ENCODE measurements at places on chromosomes 12 and 14.

DNA sequence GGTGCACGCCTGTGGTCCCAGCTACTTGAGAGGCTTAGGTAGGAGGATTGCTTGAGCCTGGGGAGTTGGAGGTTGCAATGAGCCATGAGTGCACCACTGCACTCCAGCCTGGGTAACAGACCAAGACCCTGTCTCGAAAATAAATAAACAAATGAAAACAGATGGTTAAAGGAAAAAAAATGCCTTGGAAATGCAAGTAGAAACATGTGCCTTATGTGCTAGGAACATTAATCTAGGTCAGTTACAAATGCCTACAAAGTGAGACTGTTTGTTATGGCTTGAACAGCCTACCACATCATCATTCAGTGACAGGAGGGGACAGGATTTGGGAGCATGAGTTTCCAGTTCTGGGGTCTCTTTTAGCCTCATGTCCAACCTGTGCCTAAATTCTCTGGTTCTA, 52.4 kb upstream of the BCAT1 start:
- DNase-seq = no peak

DNA sequence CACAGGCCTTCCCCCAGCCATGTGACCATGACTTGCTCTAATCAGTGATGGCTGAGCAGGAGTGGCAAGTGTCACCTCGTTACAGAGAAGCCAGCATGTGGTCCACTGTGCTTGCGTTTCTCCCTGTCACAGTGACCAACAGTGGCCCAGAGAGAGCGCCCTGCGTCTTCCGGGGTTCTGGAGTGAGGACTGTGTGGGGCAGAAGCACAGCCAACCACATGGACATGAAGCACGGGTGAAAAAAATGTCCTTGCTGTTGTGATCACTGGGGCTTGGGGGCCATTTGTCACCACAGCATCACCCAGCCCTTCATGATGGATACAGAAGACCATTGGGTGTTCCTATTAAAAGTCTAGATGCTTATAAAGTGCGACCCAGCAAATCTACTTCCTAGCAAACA, 174.6 kb upstream of the C14orf180 start:
- peak; percentile 20 for DNase-seq

DNA sequence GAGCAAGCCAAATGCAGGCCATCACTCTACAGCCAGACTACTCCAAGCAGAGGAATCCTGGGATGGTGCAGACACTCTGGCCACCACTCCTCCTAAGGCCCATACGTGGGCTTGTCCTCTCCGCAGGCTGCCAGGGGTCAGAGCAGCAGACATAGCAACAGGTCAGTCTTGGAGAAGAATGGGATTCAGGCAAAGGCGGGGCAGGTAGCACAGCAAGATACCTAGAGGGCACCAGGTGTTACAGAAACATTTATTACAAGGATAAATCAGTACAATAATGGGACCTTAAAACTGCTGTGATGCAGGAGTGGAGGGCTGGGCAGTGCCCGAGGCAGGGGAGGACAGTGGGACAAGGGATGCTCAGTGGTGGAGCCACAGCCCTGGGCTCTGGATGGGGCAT, 20.3 kb downstream of the SYNDIG1L start:
- no peak for DNase-seq

DNA sequence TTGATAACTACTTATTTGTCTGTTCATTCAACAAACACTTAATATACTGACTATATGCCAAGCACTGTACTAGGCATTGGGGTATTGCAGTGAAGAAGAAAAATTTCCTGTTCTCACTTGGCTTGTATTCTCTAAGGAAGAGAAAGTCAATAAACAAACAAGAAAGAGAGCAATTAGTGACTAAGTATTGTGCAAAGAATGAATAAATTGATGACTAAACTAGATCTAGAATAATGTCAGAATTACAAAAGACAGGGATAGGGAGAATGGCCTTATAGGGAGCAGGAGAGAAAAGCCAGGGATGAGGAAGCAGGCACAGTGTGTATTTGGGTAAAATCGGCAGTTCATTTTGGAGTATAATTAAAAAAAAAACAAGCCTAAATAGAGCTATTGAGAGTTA, 4.2 kb upstream of the LIN7A start:
- no peak for DNase-seq

- DNase-seq = no peak
Measured at GRCh38 chr12:65525491-65526141, 247.1 kb downstream of the MSRB3 start.

GRCh38 chr12:6317693-6318439, 7.4 kb downstream of the PLEKHG6 start:
- no peak for DNase-seq

- DNase-seq = no peak
Measured at GRCh38 chr12:10590966-10591365, 22.4 kb downstream of the MAGOHB start.

- no peak for DNase-seq
Measured at GRCh38 chr14:99212646-99213045, 59.4 kb downstream of the BCL11B start.

GRCh38 chr12:93080452-93080851, 151.4 kb upstream of the EEA1 start:
- no peak for DNase-seq

DNA sequence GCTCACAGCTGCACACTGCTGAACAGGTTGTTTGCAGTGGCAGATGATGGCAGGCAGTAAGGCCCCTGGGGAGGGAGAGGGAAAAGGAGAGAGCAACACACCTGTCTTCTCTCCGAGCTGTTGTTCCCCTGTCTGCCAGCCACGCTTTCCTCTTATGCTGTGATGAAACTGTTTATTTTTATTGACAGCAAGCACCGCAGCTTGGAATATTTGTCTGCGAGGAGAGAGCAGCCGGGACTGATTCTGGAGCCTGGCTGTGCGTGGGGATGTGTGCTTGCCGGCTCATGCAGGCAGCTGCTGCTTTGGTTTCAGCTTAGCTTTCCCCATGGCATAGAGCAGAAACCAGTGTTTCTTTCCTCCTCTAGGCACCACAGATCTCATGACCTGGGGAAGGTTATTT, 58.7 kb upstream of the KCNA5 start:
- no peak for DNase-seq

DNA sequence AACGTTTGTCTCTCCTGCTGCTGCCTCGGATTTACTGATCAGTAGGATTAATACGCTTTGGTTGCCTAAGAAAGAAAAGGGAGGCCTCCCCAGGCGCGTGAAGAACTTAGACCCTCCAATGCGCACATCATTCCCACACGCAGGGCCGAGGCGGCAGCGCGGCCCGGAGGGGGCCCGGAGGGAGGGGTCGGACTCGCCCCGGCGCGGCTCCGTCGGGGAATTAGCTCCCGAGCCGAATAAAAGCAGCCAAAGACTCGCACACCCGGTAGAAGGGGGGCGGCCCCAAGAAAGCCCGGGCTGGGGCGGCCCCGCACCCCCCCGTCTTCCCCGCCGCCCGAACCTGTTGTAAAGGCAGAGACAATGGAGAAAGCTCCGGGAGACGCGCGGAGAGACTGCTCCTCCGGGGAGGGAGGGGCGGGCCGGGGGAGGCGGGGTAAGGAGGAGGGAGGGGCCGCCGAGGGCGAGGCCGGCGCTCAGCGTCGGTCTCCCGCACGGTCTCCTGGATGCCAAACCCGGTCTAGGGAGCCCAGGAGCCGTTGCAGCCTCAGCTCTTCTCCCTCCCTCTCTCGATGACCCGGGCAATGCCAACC, at the start of gene NELL2:
Gene NELL2 (minus strand): TSS at position 362 of the 590 bp plus-strand sequence. CDS start 446 bp downstream, outside the sequence.
- DNase-seq = no peak

DNA sequence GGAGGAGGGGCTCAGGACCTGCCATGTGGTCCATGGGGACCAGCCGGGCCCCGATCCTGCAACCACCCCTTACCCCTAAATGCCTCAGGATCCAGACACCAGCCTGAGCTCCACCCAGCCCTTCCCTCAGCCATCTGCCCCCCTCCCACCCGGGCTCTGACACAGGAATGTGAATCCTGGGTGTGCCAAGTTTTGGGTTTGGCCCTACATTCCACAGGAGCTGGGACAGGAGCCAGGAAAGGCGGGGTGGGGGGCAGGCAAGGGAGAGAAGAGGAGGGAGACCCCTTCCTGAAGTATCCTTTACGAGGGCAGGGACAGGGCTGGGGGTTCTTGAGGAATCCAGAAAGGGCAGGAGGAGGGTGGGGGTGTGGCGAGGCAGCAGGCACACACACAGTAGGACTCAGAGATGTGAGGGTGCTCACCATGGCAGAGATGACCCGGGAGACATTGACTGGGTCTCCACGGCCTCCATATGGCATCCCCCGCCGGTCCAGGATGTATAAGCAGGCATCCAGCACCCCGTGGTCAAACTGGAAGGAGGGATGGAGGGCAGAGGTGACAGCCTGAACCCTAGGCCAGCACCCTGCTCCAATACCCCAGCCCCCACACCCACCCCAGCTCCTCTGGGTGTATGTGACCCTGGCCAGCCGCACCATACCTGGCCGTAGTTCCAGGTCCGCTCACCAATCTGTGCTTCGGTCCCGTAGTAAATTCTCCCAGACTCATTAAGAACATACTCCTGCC, 3.5 kb downstream of the TGM1 start:
- DNase-seq = no peak

DNA sequence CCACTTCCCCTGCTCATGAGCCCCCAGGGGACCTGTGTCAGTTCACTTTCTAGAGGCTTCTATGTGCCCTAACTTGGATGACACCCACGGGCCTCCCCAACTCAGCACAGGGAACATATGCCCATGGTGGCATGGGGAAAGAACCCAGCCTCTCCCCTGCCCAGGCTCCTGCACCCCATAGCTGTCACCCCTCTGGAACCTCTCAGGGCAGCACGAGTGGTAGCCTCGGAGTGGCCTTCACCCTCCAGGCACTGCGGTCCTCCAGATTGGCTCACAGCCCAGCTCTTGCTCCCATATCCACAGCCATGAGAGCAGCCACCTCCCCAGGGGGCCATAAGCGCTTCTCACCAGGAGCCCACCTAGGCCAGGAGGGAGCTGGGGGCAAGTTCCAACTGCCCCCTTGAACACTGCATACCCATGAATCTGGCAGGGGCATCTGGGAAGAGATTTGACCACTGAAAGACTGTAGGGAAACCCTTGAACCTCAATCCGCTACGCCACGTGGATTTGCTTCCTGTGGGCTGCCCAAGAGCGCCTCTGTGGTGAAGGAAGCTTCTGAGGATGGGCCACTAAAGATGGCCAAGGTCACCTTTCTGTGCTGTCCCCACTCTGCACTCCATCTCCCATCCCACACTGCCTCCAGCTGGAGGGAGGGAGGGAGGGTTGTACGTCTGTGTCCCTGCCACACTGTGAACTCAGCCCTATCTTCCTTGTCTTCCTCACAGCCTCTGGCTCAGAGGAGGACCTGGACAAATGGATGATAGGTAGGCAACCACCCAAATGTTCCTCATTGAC, 11.9 kb downstream of the PLD4 start:
- DNase-seq = no peak

DNA sequence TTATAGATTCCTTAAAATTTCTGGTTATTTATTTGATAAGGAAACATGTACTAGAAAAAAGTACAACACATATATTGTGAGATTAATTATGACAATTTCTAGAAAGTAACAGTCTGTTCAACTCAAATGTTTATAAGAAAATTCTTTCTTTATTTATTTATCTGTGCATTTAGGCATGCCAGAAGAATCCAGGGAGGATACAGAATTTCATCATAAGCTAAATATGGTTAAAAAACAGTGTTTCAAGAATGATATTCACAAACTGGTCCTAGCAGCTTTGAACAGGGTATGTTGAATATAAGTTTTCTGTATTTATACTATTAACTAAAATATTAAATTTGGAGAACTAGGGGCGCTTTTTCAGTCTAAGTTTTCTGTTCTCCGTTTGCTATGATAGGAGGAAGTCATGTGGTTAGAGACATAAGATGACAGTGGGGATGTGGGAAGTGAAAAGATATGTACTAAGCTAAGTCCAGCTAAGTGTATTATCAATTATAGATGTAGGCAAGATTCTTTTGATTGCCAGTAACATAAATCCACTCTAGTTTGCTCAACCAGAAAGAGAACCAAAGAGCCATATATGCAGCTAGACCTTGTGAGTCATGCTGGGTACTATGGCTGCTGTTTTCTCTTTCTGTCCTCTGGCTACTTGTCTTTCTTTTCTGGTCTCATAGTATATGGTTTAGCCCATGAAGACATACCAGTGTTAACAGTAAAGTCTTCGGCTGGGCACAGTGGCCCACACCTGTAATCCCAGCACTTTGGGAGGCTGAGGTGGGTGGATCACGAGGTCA, 39.0 kb downstream of the LRRK2 start:
- DNase-seq = no peak

DNA sequence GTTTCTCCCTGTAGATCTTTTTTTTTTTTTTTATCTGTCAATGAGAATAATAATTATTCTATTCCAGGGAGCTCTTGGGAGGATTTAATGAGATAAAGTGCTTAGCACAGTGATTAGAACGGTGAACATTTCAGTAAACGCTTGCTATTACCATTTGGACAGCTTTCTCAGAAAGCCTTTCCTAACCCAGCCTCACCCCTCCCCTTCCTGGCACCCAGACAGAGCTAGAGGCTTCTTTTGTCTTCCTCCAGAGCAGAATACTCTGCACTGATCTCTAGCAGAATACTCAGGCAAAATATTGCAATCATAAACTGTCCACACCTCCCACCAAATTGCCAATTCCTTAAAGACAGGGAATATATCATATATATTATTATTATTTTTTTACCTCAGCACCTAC, 66.6 kb downstream of the ERGIC2 start:
- DNase-seq = no peak
